ENCODE measurements at places on chromosomes 5 and 9.

GRCh38 chr9:83013867-83014605 is 48.9 kb downstream of the RASEF start:
- no peak for DNase-seq

- DNase-seq, result no peak
Observed at GRCh38 chr5:176178789-176179188, 59.4 kb upstream of the SIMC1 start.

DNA sequence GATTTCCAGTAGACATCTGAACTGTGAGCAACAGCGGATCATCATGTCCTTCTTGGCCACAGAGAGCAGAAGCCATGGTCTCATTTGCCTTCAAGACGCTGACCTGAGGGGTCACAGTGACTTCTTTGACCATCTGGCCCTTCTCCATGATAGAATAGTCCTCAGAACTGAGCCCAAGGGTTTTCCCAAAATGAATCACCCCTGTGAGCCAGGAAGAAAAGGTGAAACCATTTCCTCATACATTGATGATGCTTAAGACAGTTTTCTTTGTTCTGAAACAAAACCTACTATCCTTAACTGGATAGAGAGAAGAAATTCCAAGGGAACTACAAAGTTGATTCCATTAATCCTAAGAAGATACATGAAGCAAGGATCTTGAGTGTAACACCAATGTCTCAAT is 503.9 kb downstream of the CTNND2 start:
- no peak for DNase-seq

- no peak for DNase-seq
Observed at GRCh38 chr5:39031041-39031440, 43.2 kb downstream of the RICTOR start.

GRCh38 chr9:3517377-3518048 is 8.3 kb downstream of the RFX3 start:
- no peak for DNase-seq
